ENCODE measurements at places on chromosomes 16 and 17.

DNA sequence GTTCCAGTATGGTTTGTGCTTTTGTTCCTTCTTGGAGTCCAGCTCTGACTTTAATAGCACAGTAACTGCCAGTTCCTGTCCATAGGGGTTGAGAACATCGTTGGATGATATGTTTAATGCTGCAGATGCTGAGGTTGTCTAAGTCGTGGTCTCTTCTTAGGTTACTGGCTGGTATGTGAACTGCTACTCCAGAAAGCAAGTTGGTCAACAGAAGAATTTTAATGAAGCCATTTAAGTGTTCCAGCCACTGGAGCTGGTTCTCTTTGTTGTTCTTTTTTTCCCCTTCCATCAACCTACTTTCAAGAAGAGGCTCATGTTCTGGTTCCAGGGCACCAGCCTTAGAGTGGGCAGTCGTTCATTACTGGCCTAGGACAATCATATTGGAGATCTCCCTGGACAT is 140.3 kb upstream of the TBX2 start:
- no peak for DNase-seq

DNA sequence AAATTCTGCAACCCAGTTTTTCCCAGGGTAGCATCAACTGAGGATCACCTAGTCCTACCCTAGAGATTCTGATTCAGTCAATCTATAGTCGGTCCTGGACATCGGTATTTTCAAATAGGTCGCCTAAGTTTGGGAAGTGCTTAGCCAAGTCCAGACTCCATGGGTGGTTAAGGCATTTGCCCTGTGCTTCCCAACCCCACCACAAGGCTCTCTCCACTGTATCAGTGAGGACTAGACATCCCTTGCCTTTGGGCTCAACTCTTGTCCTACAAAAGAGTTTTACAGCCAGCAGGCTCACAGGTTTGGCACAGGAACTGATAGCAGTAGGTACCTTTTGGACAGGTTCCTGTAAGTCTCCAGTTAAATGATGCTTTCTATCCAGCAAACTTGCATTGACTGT is 13.8 kb downstream of the HYDIN start:
- no peak for DNase-seq

DNA sequence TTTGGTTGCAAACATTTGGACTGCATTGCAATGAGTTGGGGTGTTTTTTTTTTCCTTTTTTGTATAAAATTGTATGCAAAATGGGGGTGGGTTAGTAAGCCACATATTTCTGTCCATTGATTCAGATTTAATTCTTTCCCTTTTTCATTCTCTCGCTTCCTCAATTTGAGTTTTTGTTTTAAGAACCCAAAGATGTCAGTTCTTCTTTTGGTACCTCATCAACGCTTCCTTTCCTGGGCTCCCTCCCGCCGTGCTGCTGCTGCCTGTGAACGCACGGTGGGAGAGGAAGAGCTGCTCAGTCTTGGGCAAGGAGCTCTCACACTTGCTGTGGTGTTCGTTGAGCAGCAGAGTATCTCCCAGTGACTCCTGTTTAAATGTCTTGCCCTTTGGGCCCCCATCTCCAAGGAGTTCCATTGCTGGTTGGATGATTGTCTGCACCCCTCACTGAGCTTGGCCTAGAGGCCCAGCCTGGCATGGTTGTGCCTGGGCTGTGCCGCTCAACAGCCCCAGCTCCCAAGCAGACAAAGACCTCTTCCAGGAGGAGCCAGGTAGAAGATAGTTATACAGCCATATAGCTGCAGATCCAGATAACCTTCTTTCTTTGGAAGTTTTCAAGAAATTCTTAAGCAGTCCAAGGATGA is 13.6 kb downstream of the UBFD1 start:
- DNase-seq = no peak

DNA sequence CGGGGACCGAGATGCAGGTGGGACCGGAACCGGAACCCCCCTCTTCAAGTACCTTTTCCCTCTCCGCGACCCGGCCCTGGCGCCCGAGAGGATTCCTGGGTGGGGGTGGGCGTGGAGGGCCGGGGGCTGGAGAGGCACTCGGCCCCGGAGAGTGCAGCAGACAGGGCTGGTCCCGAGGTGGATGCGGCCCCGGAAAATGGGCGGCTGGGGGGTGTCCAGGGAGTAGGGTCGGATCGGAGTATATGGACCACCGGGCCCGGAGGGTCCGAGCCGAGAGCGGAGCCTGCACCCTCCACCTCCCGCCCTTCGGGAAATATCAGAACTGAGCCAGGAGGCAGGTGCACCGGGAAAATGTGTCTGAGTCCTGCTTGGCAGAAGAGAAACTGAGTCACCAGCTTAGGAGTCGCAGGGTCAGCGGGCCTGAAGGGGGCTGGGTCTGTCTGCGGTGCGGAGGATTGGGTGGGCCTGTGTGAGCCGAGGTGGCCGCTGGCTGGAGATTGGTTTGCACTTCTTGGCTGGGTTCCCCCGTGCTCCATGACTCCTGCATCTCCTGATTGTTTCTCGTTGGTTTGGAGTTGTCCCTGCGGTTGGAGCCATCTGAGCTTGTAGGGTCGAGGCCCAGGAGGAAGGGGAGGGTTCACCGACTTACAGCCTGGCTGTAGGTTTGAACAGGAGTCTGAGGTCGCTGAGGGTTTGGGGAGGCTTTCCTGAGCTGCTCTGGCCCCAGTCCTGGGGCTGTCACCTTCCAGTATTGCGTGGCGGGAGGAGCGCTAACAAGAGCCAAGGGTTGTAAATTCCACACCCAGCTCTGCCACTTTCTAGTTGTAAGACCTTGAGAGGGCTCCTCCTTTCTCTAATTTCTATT is 518 bp downstream of the SH2B1 start:
- no peak for DNase-seq

GRCh38 chr16:80002261-80002660 is 401.7 kb upstream of the MAF start:
- DNase-seq = no peak

GRCh38 chr17:76189247-76189646 is 48.2 kb upstream of the FOXJ1 start:
- no peak for DNase-seq

- no peak for DNase-seq
These were observed 313.7 kb upstream of the CDH5 start for GRCh38 chr16:66052745-66053144.

DNA sequence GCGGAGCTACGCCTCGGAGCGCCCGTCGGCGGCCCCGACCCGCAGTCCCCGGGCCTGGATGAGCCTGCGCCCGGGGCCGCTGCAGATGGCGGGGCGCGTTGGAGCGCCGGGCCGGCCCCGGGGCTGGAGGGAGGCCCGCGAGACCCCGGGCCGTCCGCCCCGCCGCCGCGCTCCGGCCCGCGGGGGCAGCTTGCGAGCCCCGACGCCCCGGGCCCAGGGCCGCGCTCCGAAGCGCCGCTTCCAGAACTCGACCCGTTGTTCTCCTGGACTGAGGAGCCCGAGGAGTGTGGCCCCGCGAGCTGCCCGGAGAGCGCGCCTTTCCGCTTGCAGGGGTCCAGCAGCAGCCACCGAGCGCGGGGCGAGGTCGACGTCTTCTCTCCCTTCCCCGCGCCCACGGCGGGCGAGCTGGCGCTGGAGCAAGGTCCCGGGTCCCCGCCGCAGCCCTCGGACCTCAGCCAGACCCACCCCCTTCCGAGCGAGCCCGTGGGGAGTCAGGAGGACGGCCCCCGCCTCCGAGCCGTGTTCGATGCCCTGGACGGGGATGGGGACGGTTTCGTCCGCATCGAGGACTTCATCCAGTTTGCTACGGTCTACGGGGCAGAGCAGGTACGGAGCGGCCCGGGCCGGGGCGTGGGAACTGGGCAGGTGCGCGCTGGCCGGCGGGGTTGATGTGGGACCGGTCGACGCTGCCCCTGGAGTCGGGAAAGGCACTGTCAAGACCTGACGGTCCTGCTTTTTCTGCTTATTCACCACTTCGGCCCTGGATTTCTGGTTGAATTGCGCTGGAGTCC is 861 bp downstream of the RAB11FIP3 start:
- no peak for DNase-seq

DNA sequence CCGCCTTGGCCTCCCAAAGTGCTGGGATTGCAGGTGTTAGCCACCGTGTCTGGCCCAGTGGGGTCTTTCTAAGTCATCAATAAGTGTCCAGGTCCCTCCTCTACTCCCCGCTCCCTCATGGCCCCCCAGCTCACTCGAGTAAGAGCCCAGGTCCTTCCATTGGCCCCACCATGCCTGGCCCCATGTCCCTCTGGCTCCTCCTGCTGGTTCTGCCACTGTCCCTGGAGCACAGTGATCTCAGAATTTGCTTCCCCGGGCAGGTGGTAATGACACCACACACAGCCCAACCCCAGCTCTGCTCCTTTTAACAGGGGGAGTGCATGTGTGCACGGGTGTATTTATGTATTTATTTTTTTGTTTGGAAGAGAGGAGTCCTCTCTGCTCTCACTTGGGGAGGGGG is 19.6 kb downstream of the MGAT5B start:
- no peak for DNase-seq

DNA sequence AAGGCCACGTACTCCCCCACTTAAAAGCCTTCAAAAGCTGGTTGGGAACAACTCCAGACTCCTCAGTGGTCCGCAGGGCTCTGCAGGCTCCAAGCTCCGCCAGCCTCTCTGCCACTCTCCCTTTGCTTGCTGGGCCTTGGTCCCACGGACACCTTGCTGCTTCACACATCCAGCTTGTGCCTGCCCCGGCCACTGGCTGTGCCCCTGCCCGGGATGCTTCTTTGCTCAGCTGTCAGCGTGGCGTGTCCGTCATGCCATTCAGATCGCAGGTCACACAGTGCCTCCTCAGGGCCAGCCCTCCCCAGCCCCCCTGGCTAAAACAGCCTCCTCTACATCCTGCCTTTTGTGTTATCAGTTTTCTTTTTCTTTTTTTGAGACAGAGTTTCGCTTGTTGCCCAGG is 11.8 kb downstream of the ASPHD1 start:
- no peak for DNase-seq

GRCh38 chr16:74724820-74725549 is 24.3 kb upstream of the MLKL start:
- no peak for DNase-seq

DNA sequence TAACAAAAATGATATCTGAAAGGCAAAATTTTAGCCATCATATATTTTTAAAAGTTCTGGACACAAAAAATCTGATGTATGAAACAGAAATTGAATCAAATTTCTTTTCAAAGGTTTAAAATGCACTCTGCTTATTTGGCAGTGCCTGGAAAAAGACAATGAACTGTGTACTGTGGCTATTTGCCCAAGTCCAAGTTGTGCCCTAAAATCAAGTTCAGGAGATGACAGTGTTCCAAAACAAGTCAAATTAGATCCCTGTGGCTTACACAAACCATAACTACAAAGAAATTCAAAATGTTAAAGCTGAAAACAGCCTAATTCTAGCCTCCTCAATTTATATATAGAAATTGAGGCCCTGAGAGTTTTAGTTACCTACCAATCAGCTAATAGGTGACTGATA is 25.6 kb downstream of the CMC2 start:
- DNase-seq = no peak

DNA sequence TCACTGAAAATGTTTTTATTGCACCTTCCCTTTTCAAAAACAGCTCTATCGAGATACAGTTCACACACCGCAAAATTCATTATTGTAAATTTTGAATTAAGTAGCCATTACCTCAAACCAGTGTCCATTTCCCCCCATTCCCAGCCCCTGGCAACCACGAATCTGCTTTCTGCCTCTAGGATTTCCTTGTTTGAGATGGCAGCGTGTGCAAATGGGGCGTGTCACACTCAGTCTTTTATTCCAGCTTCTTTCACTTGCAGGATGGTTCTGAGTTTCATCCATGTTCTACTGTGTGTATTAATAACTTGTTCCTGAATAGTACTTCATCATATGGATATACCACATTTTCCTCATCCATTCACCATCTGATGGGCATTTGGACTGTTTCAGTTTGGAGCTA is 14.8 kb downstream of the ACSF3 start:
- no peak for DNase-seq

- no peak for DNase-seq
These were observed 631 bp downstream of the KREMEN2 start for GRCh38 chr16:2964475-2965336.

DNA sequence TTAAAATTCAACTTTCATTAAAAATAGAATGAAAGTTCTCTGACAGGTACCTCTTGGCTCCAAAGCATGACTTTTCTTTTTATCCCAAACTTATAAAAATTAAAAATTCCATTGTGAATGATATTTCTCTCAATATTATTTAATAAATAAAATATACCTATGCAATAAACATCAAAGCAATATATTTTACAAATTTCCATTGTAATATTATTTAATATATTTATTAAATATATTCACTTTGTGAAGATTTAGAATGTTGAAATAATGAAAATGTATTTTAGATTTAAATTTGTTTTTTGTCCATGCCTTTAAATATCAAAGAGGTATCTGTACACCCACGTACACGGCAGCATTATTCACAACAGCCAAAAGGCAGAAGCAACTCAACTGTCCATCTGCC is 147.8 kb downstream of the CEP112 start:
- no peak for DNase-seq

- DNase-seq = no peak
These were observed 23.8 kb downstream of the TSC2 start for GRCh38 chr16:2071454-2072202.

DNA sequence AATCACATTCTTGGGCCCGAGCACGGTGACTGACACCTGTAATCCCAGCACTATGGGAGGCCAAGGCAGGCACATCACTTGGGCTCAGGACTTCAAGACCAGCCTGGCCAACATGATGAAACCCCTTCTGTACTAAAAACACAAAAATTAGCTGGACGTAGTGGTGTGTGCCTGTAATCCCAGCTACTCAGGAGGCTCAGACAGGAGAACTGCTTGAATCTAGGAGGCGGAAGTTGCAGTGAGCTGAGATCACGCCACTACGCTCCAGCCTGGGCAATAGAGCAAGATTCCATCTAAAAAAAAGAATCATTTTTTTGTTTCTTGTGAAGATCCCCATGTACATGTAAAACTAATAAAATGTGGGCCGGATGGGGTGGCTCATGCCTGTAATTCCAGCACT is 53.1 kb upstream of the ATF7IP2 start:
- no peak for DNase-seq

DNA sequence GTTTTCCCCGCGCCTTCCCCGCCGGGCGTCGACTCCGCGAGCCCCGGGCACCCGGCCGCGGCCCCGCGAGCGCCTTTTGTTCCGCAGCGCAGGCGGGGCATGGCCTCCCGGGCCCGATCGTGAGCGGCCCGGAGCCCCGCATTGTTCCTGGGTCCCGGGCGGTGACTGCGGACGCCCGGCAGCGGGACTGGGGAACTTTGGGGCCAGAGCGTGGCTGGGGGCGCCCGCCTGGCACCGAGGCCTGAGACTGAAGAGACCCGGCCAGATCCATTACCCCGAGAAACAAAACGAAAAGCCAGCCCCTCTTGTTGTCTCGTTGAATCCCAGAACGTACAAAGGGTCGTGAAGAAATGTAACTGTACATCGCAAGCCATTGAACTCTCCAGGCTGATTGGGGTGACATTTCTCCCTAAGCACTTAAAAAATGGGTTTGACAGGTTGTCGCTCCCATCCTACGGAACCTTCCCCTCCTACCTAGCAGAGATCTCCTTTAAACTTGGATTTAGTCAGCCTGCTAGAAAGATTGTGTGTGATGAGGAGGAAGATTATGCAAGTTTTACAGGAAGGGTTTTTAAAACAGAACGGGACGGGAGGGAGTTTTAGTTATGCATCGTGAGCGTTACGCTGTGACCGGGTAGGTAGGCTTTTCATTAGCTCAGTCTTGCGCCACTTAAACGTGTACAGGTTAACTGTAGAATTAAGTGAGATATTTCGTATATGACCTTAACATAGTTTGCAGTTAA is 825 bp downstream of the METTL9 start:
- no peak for DNase-seq
